ENCODE measurements at places on chromosomes 7 and 10.

DNA sequence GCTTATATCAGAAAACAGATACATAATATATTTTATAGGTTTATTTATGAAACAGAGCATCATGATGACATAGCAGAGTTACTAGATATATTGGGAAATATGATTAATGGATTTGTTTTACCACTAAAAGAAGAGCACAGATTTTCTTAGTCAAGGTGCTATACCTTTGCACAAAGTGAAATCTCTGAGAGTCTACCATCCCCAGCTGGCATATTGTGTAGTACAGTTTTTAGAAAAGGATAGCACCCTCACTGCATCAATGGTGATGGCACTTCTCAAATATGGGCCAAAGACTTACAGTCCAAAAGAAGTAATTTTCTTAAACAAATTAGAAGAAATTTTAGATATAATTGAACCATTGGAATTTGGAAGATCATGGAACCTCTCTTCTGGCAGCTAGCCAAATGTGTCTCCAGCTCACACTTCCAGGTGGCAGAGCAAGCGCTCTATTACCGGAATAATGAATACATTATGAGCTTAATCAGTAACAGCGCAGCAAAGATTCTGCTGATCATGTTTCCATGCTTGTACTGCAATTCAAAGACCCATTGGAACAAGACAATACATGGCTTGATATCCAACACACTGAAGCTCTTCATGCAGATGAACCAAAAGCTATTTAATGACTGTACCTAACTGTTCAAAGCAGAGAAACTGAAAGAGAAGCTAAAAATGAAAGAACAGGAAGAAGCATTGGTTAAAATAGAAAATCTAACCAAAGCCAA is 21.9 kb upstream of the CREB3L2 start:
- DNase-seq, result no peak

DNA sequence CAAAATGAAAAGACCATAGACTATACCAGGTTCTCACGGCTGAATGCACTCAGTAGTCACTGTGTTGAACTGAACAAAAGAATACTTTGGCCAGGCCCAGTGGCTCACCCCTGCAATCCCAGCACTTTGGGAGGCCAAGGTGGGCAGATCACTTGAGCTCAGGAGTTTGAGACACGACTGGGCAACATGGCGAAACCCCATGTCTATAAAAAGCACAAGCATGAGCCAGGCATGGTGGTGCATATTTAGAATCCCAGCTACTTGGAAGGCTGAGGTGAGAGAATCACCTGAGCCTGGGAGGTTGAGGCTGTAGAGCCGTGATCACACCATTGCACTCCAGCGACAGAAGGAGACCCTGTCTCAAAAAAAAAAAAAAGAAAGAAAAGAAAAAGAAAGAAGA is 12.5 kb downstream of the SFXN4 start:
- no peak for DNase-seq

DNA sequence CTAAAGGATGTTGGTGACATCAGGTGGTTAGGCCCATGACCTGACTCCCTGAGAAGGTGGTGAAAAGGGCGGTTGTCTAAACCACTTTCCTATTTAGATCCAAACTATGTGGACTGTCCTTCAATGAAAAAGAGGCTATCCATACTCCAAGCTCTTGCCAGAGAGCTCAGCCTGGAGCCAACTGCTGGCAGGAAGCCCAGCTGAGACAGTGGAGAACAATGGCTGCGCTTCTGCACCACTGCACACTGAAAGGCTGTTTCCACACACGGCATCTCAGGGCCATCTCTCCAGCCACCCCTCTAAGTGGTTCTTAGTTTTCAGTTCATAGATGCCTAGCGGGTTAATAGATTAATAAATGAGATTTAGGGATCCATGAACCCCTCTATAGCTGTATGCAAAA is 488.8 kb upstream of the ZMIZ1 start:
- no peak for DNase-seq

DNA sequence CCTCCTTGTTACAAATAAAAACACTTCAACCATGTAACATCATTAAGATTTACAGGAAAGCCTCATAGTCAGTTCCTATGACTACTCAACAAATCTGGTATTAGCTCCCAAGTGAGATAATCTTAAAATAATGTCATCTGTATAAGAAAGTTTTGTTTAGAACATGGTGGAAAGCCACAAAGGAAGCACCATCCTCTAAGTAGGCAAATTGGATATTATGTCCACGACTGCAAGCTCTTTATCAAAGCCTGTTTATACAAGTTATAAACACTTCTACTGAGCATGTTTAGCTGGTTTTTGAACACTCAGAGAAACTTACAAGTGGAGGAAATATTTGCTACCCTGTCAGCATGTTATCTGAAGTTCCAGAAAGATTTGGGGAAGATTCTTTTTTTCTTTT is 349.8 kb downstream of the ARL4A start:
- no peak for DNase-seq

DNA sequence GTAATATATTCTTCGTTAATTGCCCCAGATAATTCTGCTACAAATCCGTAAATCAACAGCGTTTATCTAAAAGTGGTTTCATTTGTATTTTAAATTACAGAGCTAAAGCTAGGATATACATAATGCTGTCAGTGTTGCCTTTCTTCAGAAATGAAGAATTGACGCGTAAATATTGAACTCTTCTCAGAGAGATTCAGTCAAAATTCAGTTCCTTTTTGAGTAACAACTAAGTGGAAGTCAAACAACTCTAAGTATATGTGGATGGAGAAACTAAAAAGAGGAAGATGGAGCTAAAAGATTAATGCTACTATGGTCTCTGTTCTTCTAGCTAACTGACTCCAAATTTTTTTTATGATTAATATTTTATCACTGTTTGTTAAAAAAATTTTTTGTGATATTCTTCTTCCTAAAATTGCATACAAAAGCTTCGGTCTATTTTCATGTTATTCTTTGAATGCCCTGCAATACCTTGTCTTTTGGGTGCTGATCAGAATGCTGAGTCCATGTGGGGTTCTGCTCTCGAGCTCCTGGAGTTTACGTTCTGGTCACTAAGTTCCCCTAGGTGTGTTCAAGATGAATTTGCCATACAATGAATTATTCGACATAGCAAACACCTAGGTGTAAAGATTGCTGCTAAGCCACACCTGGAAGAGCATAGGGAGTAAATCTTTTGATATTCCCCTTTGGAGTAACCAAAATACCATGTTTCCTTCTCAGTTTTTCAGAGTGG is 20.7 kb downstream of the MDFIC start:
- no peak for DNase-seq

DNA sequence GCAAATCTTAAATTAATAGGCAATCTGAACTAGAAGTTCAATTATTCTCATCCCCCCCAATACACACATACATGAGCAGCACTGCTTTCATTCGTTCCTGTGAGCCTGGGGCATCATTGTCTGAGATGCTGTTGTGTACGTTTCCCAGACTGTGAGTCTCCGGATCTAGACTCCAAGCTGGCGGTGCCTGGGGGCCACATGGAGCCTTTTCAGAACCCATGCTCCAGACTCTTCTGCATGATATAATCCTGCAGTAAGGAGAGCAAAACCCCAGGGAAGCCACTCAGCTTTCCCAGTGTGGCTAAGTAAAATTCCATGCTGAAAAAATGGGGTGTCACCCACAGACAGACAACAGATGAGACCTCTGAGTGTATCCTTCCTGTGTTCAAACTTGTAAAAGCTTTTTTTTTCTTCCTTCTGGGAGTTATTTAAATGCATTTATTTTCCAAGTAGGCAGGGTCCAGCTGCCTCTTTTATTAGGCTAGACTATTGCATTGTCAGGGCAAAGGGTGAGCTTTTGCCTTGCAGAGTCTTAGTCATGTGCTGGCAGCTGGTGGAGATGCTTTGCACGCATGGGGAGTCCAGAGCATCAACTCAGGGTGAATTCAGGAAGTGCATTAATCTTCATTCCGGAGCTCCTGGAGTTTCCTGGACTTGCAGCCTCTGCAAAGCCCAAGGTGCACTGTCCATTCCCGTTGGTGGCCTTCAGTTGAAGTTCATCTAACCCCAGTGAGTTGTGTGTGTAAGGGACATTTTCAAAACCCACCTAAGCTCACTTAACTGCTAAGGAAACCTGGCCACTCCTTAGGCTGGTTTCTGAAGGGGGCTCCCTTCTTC is 185.7 kb upstream of the ADO start:
- DNase-seq, result no peak

DNA sequence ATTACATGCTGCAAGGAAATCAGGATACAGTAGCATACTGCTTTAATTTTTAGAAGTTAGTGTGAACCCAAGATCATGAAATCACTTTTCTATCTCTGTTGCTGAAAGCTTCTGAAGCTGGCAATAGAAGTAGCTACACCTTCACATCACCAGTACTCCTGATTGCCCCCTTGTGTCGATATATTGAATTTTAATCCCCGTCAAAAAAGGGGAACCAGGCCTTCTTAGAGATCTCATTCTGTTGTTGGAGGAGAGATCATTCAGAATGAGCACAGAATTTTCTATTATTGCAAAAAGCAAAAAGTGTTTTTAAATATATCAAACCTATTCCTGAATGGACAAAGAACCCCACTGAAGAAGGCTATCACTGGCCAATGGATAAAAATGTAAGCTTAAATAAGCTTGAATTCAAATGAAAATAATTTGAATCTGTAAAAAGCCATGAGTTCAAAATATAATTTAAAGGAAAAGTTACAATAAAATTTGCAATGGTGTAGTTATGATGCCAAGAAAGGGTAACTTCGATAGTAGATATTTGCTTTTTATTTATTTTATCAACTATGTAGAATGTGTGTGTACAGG is 39.7 kb upstream of the TEX47 start:
- no peak for DNase-seq

DNA sequence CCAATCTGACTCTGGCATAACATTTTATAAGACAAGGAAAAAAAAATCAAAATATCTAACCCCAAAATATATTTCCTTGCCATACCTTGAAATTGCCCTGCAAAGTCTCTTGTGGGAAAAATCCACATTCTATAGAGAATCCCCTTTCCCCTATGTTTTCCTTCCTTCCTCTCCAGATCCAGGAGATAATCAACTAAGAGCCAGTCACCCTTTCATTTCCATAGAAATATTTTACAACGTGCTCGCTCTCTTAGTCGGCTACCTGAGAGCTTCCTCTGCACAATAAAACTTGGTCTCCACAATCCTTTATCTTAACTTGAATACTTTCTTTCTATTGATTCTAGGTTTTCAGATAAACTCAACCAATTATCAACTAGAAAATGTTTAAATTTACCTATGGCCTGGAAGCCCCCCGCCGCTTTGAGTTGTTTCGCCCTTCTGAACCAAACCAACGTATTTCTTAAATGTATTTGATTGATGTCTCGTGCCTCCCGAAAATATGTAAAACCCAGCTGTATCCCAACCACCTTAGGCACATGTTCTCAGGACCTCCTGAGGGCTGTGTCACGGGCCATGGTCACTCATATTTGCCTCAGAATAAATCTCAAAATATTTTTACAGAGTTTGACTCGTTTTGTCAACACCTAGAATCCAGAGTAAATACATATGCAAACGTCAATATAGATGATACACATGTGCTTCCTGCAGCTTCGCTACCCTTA is 869 bp downstream of the PSAP start:
- DNase-seq, result no peak

GRCh38 chr10:26780793-26781601 is 79.8 kb downstream of the ABI1 start:
- no peak for DNase-seq

DNA sequence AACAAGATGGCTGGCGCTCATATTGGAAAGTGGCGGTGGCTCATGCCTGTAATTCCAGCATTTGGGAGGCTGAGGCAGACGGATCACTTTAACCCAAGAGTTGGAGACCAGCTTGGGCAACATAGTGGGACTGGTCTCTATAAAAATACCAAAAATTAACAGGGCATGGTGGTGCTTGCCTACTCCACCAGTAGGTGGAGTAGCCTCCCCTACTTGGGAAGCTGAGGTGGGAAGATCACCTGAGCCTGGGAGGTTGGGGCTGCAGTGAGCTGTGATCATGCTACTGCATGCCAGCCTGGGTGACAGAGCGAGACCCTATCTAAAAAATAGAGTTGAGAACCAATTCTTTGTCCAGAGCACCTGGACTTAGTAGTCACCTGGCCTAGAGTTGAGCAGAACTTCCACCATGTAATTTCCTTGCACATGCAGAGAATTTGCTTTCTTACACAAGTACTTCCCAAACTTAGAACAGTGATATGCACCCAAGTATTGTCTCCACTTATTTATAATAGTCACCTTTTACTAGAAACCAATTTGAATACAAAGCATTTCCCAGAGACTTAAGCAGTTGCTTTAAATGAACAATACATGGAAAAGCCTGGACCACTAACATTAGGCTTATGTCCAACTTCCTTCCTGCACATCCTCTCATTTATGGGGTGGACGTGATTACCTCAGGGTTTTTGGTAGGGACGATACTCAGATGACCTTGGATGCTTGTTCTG is 15.9 kb downstream of the LAMB4 start:
- DNase-seq, result no peak

- no peak for DNase-seq
Observed at GRCh38 chr7:101728128-101728527, 89.3 kb upstream of the CUX1 start.

- no peak for DNase-seq
Observed at GRCh38 chr10:51074238-51075028, at the start of gene PRKG1. PRKG1 (plus strand) TSS chr10:51074487.

DNA sequence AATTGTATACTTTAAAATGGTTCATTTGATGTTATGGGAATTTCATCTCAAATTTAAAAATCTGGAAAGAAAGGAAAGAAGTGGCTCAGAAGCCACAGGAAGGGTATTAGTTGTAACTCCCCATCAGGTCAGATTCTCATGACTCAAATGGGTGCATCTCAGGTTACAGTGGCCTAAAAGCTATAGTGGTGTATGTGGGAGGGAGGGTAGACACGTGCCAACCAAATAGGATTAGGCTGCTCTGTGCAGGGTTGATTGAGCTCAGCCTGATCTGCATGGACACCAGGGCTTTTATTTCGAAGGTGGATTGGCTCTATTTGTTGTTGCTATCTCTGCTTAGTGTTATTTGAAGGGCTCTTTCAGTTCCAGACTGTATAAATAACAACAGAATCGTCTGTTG is 121.5 kb upstream of the PRR15 start:
- DNase-seq, result no peak

DNA sequence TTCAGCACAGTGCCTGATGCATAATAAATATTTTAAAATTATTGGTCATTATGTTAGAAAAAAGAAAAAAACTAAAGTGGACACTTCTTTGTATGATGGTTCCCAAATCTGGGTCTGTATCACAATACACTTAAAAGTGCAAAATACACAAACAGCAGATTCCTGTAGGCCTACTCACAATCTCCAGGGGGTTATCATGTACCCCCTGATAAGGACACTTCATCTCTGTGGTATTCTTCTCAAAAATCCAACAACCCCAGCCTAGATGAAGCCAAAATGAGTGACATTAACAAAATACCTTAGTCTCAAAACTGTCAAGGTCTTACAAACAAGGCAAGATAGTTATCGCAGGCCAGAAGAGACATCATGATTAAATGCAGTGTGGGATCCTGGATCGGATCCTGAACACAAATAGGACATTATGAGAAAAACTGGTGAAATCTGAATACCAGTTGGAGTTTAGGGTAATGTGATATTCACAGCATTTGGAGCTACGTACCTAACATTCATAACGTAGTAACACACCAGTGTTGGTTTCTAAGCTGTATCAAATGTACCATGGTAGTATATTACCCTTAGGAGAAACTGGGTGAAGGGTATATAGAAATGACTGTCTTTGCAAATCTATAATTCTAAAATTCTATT is 45.2 kb downstream of the NSUN6 start:
- DNase-seq, result no peak

All from stimulated activated CD4-positive, alpha-beta T cell treated with anti-CD3 and anti-CD28 coated beads, Interleukin-4, amount 100 ng/mL, for 1 hour (primary cell).